ENCODE measurements at places on chromosomes 1 and 21.

DNA sequence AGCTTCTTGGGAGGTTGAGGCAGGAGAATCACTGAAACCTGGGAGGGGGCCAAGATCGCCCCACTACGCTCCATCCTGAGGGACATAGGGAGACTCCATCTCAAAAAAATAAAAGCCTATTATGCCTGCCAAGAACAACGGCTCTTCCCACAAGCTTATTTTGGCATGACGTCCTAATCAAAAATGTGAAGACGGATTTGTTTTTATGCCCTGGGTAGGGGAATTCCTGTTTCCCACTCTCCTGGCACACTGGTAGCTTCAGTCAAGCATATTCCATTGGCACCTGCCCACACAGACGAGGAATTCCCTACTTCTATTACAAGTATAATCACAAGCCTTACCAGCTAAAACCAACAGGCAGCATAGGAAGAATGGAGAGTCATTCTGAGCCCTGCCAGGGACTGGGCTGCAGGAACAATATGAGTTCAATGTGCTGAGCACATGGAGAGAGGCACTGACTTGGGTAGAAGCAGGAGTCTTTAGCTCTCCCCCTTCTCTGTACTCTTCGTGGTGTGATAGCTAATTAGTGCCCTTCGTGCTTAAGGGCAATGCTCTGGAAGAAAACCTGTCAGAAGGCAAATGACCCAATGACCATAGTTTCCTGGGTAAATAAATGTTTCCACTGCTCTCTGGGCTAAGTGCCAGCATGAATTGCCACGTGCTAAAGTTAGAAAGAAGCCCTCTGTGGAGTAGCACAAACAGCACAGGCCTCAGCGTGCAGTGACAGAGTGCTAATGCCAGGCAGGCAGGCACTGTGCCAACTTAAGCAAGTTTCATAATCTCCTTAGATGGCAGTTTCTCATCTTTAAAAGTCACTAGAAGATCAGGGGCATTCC is 16.8 kb downstream of the TNFSF4 start:
- peak; percentile 25 for DNase-seq

GRCh38 chr1:154760469-154760933 is 109.6 kb downstream of the KCNN3 start:
- no peak for DNase-seq

GRCh38 chr1:223794136-223794880 is 51.4 kb downstream of the TP53BP2 start:
- DNase-seq, result no peak

GRCh38 chr1:212566522-212567479 is 41.8 kb upstream of the ATF3 start:
- DNase-seq, result no peak

- DNase-seq, result no peak
Observed at GRCh38 chr1:46405724-46406123, 11.6 kb downstream of the FAAH start.

- DNase-seq, result no peak
Observed at GRCh38 chr21:24076179-24076578, 1531.1 kb downstream of the MRPL39 start.

GRCh38 chr1:220189750-220190347 is 82.4 kb downstream of the RAB3GAP2 start:
- no peak for DNase-seq

- no peak for DNase-seq
Observed at GRCh38 chr1:212413902-212414327, 771 bp downstream of the PACC1 start.

- DNase-seq, result no peak
Observed at GRCh38 chr1:36846357-36846756, 188.0 kb downstream of the GRIK3 start.

DNA sequence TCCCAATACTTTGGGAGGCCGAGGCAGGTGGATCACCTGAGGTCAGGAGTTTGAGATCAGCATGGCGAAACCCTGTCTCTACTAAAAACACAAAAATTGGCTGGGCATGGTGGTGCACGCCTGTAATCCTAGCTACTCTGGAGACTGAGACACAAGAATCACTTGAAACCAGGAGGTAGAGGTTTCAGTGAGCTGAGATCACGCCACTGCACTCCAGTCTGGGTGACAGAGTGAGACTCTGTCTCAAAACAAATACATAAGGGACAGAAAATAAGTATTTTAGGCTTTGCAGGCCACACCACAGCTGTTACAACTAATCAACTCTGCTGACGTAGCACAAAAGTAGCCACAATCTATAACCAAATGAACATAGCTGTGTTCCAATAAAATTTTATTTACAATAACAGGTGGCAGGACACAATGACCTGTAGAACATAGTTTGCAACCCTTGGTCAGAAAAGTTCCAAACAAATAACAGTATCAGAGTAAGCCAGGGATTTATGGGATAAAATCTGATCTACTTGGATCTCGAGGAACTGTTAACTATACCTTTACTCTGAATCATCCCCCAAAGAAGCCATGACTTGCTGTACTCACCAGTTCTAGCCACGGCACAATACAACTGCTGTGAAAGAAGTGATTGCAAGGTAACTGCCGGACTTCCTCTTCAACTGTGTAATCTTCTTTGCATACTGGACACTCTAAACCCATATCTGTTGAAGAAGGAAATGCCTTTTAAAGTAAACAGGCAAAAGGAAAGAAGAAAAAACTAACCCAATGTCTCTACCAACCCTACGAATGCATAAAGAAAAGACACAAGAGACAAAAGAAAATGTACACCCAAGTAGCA is 28.3 kb downstream of the CD160 start:
- DNase-seq, result no peak

DNA sequence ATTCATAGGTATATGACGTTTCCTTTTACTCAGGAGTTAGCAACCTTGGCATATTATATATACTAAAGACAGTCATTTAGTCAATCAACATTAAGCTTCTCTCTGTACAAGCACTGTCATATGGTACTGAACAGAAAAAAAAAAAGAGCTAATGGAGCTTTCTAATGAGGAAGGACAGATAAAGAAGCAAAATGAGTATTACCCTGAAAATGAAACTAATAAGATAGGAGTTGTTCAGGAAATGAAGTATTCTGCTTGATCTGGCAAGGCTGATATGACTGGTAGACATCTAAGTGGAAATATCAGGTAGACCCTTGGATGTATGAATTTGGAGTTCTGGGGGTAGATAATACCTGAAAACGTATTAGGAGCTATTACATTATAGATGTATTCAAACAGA is 4.3 kb upstream of the IKBKE start:
- no peak for DNase-seq

DNA sequence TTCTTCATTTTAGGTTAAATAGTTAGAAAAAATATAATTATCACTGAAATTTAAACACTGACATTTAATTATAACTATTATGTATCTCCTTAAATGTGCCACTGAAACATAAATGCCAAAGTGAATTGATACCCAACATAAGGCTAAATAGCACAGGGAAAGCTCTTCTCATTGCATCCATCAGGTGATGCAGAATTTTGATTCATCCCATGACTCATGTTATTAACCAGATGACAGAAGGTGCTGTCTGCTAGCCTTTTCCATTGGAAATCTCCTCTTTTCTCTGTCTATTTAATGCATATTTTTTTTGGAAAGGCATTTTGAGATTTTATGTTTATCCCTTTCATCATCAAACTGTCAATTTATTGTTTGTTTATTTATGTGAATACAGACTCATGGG is 136.8 kb downstream of the KCNK2 start:
- no peak for DNase-seq

GRCh38 chr1:116259663-116260062 is 113.4 kb upstream of the ATP1A1 start:
- DNase-seq, result no peak

DNA sequence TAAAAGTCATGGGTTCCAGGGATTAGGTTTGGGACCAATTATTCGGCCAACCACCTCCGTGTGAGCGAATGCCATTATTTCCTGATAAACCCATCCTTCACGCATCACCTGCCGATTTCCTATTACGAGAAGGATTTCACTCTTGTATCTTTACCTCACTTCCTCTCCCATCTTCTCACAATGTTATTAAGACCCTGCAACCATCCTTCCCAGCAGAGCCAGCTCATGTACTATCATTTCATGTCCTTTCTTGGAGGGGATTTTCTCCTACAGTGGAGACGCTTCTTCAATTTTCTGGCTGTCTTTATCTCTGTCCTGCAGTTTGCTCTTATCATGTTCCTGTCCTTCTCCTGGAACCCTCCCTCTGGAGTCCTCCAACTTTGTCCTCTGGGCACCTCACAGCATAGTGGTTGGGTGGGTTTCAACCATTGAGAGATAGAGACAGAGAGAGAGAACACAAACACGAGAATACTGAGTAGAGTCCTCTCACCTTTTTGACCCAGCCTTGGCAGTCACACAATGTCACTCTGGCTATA is 192.2 kb downstream of the DYRK1A start:
- DNase-seq, result no peak

GRCh38 chr1:80776266-80776665 is 1024.5 kb upstream of the ADGRL2 start:
- DNase-seq, result no peak

DNA sequence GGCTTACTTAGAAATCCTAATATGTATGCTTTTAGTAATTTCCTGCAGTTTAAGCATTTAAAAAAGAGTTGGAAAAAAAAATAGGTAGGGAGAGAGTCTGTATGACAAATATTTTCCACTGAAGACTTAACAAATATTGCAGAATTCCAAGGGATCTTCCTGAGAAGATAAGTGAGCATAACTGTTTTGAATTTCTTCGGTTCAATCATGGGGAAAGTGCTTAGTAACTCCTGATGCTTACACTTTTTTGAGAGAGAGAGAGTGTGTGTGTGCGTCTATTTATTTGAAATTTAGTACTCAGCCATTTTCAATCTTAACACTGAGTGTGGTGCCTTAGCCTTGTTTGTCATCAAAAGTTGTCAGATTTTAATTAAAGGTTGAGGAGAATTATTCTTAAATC is 18.5 kb downstream of the SON start:
- no peak for DNase-seq

- DNase-seq, result no peak
Observed at GRCh38 chr1:80882553-80882952, 918.2 kb upstream of the ADGRL2 start.

- DNase-seq, result no peak
Observed at GRCh38 chr21:38956856-38957571, 151.3 kb downstream of the ETS2 start.

- DNase-seq, result no peak
Observed at GRCh38 chr1:36251794-36252481, 27.7 kb downstream of the THRAP3 start.

DNA sequence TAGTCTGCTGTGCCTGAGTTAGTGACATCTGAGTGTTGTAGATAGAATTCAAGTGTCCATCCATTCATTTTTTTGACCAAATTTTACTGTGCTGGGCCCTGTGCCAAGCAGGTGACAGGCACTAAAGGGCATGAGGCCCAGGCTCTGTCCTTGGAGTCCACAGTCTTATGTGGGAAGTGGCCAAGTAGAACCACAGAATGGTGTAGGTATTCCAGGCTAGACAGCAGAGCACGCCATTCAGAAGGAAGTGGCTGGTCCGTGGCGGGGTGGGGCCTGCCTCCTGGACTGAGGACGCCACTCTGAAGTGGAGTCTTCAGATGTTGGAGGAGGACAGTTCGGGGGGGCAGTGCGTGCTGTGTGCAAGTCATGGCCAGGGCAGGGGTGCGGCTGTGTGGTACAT is 68.9 kb upstream of the ACTL8 start:
- DNase-seq, result no peak

DNA sequence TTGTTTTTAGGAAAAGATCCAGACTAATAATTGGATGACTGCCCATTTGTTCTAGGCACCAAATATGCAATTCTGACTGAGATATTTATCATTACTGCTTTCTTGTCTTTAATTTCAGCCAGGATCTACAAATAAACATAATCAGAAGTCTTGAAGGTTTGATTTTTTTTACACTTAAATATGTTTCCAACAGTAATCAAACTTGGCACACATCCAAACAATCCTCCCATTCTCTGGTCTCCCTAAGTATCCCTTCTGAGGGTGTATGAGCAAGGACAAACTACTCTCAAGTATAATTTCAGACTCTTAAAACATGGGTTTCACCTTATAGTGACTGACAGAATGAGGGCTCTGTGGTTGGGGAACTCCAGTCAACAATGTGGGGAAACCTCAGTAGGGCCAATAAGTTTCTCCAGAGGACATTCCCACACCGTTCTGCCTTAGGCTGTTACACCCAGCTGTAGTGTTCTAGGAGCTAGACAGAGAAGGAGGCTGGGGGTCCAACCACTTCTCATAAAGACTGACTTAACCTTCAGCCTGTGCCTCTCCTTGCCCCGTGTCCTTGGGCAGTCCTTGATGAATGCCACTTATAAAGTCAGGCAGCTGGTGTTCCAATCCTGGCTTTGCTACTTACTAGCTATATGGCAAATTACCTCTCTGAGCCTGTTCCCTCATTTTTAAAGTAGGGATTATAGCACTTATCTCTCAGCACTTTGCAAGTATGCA is 1.5 kb upstream of the PALMD start:
- no peak for DNase-seq

- DNase-seq, result no peak
Observed at GRCh38 chr1:97433824-97434177, 487.0 kb downstream of the DPYD start.

DNA sequence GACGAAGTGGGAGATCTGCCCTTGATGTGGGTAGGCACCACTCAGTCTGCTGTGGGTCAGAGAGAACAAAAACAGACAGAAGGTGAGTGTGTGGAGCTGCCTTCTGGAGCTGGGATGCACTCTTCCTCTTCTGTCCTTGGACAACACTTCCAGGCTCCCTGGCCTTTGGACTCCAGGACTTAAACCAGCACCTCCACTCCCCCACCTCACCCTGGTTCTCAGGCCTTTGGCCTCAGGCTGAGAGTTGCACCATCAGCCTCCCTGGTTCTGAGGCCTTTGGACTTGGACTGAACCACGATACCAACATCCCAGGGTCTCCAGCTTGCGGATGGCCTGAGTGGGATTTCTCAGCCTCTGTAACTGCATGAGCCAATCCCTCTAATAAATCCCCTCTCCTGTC is 68.1 kb upstream of the STUM start:
- DNase-seq, result no peak

DNA sequence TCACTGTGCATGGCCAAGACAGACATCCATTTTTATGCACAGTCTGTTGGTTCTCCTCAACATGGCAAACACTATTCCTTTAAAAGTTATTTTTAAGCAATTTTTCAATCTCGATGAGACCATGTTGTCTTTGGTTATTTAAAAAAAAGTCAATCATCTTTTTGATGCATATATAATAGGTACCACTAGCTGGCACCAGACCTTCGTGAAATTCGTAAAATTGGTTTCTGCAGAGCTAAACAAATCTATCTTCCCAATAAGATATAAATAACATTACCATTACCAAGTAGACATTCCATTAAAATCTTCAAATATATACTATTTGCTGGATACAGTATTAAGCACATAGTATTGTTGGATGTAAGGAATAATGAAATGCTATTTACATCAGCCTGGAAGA is 220.0 kb upstream of the GREM2 start:
- no peak for DNase-seq

GRCh38 chr1:29855561-29856160 is 619.3 kb downstream of the PTPRU start:
- no peak for DNase-seq

- DNase-seq, result no peak
Observed at GRCh38 chr1:174999936-175000696, at the start of gene CACYBP. CACYBP (plus strand) TSS chr1:174999947; CDS start chr1:175000181, 234 bp downstream.

GRCh38 chr1:86649618-86650017 is 54.8 kb upstream of the SH3GLB1 start:
- DNase-seq, result no peak

Data from hypothalamus (tissue), 51 donors.